ENCODE measurements at places on chromosomes 16 and 17.

GRCh38 chr17:53629188-53629587 lies 193.5 kb upstream of the KIF2B start:
- no peaks in the 10 kb centered on the region for H3K27me3 ChIP-seq
- no peaks in the 10 kb centered on the region for H3K4me1 ChIP-seq
- H3K27ac ChIP-seq: no peak overlapping the region
- DNase-seq: no peak
- no peaks in the 10 kb centered on the region for H3K36me3 ChIP-seq

DNA sequence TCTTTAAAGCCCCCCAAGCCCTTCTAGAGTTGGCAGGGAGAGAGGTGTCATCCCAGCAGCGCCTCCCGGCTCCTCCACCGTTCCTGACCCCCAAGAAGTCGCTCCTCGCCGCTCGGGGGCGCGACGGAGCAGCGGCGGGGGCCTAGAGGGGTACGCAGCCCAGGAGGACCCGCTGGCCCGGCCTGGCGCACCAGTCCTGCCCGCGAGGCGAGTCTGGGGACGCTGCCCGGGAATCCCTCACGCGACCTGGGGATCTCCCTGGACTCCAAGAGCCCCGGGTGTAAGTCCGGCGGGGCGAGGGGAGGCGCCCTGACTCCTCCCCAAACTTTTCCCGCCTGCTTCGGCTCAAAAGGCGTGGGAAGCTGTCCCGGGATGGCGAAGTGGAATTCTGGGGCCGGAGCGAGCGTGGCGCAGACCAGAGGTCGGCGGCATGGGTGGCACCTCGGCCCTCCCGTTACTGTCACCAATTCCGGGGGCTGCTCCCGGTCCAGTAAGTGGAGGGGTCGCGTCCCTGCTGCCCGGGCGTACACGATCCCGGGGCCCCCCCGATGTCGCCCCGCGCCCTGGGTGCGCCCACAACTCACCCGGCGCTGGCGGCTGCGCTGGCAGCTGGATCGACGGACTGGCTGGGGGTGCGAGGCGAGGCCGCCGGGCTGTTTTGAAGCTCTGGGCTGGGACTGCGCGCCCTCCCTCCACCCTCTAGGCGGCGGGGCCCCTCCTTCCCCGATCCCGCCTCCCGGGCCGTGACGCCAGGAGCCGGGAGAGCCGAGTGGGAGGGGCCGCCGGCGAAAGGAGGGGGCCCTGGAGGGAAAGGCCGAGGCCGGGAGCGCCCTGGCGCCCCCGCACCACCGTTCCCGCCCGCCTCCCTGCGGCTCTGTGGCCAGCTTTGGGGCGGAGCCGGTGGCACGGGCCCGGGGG lies at the start of gene EMP2:
Gene EMP2, minus strand, starts transcription at position 634 of the 918 bp plus-strand sequence. CDS start 32,981 bp downstream, outside the sequence.
- H3K27me3 ChIP-seq: peaks cover 89% of the 10 kb centered on the region
- H3K4me3 ChIP-seq: peak within 1 kb of the TSS; percentile 28
- no peaks in the 10 kb centered on the region for H3K4me1 ChIP-seq
- H3K27ac ChIP-seq: no peak within 1 kb of the TSS
- no peaks in the 10 kb centered on the region for H3K36me3 ChIP-seq

GRCh38 chr17:34249478-34249877 lies 5.6 kb upstream of the CCL2 start:
- no peak overlapping the region for H3K27ac ChIP-seq
- DNase-seq: no peak
- H3K4me3 ChIP-seq: no peak overlapping the region
- no peaks in the 10 kb centered on the region for H3K4me1 ChIP-seq
- no peaks in the 10 kb centered on the region for H3K36me3 ChIP-seq

GRCh38 chr16:89693931-89694783 lies 7.3 kb downstream of the SPATA2L start:
- H3K27me3 ChIP-seq: no peaks in the 10 kb centered on the region
- no peak for DNase-seq
- no peak overlapping the region for H3K4me3 ChIP-seq
- peak overlapping the region; percentile 35 for H3K27ac ChIP-seq
- peaks cover 26% of the 10 kb centered on the region for H3K4me1 ChIP-seq

GRCh38 chr16:53476867-53477266 lies 26.1 kb downstream of the AKTIP start:
- peak overlapping the region; percentile 84 for H3K27ac ChIP-seq
- H3K36me3 ChIP-seq: peaks cover 95% of the 10 kb centered on the region
- H3K4me1 ChIP-seq: peaks cover 29% of the 10 kb centered on the region
- no peaks in the 10 kb centered on the region for H3K27me3 ChIP-seq
- DNase-seq: no peak

GRCh38 chr16:12794486-12795387 lies 8.9 kb downstream of the CPPED1 start:
- no peak overlapping the region for H3K4me3 ChIP-seq
- no peaks in the 10 kb centered on the region for H3K36me3 ChIP-seq
- no peaks in the 10 kb centered on the region for H3K27me3 ChIP-seq

GRCh38 chr16:85453194-85453678 lies 159.9 kb upstream of the GSE1 start:
- H3K27ac ChIP-seq: peak overlapping the region; percentile 26
- DNase-seq: no peak
- peaks cover 17% of the 10 kb centered on the region for H3K4me1 ChIP-seq
- peaks cover 8% of the 10 kb centered on the region for H3K36me3 ChIP-seq
- no peak overlapping the region for H3K4me3 ChIP-seq

DNA sequence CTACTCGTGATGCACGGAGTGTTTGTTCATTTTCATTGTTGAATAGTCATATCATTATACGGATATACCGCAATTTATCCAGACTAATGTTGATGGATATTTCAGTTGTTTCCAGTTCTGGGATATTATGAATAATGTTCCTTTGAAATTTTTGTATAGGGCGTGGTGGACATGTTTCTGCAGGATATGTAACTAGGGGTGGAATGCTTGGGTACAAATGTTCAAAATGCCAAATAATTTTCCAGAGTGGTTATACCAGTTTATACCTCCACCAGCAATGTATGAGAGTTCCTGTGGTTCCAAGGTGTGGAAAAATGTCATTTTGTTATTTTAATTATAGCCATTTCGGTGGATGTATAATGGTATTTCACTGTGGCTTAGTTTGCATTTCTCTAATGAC lies 53.6 kb downstream of the NUP88 start:
- no peak overlapping the region for H3K4me3 ChIP-seq
- no peaks in the 10 kb centered on the region for H3K27me3 ChIP-seq
- H3K4me1 ChIP-seq: no peaks in the 10 kb centered on the region
- no peak overlapping the region for H3K27ac ChIP-seq

- no peak overlapping the region for H3K4me3 ChIP-seq
- H3K4me1 ChIP-seq: peaks cover 52% of the 10 kb centered on the region
- peaks cover 2% of the 10 kb centered on the region for H3K36me3 ChIP-seq
- peaks cover 5% of the 10 kb centered on the region for H3K27me3 ChIP-seq
- peak; percentile 69 for DNase-seq
- no peak overlapping the region for H3K27ac ChIP-seq
Measured at GRCh38 chr17:68462381-68463210, 5.3 kb upstream of the WIPI1 start.

- H3K27ac ChIP-seq: no peak overlapping the region
- peaks cover 3% of the 10 kb centered on the region for H3K36me3 ChIP-seq
- no peak for DNase-seq
- no peak overlapping the region for H3K4me3 ChIP-seq
Measured at GRCh38 chr16:2808181-2808580, 8.9 kb upstream of the PRSS21 start.

- H3K36me3 ChIP-seq: no peaks in the 10 kb centered on the region
- no peak overlapping the region for H3K4me3 ChIP-seq
- H3K4me1 ChIP-seq: no peaks in the 10 kb centered on the region
- H3K27me3 ChIP-seq: no peaks in the 10 kb centered on the region
Measured at GRCh38 chr16:35797811-35798210, 2338.4 kb downstream of the TP53TG3F start.

- peaks cover 22% of the 10 kb centered on the region for H3K27me3 ChIP-seq
- H3K4me3 ChIP-seq: no peak overlapping the region
- no peak for DNase-seq
- no peak overlapping the region for H3K27ac ChIP-seq
Measured at GRCh38 chr17:48528936-48529682, 1.7 kb downstream of the HOXB1 start.

DNA sequence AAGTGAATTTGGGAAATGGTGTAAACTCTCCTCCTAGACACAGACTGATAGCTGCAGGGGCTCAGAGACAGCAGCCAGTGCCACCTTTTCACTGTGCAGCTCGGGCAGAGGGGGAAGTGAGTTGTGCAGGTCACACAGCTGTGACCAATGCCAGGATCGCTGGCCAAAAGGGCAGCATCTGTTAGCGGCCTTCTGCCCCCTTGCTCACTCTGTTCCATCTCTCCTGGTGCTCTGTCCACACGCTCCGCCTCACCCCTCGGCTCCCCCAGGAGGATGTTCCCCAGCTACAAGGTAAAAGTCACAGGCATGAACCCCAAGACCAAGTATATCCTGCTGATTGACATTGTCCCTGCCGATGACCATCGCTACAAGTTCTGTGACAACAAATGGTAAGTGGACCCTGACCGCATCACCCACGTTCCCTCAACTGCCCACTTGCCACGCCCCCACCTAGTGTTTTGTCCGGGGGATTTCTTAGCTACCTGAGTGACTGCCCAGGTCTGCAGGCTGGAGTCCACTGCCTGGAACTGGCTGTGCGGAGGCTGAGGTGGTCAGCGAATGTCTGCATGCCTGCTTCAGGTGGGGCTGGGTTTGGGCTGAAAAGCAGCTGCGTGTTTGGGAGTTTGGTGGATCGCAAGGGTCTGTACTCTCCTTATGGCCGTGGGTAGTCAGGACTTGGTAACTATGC lies 13.5 kb downstream of the TBX4 start:
- no peak for DNase-seq
- no peak overlapping the region for H3K27ac ChIP-seq
- peaks cover 7% of the 10 kb centered on the region for H3K4me1 ChIP-seq

GRCh38 chr17:82257473-82257872 lies 16.0 kb downstream of the CSNK1D start:
- peak overlapping the region; percentile 51 for H3K4me3 ChIP-seq
- peak overlapping the region; percentile 98 for H3K27ac ChIP-seq
- H3K27me3 ChIP-seq: no peaks in the 10 kb centered on the region
- peaks cover 80% of the 10 kb centered on the region for H3K36me3 ChIP-seq
- peak; percentile 72 for DNase-seq

DNA sequence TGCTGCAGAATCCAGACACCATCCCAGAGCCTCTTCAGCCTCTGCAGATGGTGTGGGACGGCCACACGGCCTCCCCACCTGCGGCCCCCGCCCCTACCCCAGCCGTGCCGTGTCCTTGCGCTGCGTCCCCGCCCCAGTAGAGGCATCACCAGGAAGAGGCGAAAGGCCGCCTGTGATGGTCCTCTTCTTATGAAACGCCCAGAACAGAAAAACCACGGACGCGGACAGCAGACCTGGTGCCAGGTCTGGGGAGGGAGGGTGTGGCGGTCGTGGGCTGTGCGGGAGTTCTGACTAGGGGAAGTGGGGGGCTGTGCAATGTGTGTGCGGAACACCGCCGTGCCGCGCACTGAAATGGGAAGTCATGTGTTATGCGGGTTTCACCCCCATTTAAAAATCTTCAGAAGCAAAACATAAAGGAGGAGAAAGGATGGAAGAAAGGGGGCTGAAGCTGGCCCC lies 25.5 kb downstream of the ACSF3 start:
- no peaks in the 10 kb centered on the region for H3K27me3 ChIP-seq
- peak overlapping the region; percentile 81 for H3K27ac ChIP-seq
- H3K36me3 ChIP-seq: peaks cover 19% of the 10 kb centered on the region

DNA sequence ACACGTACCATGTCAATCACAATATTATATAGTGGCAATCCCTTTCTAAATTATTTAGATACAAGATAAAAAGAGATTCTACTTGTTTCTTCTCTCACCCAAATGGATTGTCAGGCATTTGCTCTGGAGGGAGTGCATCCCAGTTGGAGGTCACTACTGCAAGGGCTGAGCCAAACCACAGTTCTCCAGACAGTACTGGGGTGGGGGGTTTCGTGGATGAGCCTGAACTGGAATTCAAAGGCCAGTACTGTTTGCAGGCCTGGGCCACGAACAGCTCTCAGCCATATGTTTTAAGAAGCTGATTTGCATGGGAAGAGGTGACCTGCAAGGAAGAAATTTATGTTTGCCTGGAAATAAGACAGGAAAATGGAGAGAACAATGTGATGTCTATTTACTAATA lies 314.9 kb downstream of the PMP22 start:
- H3K4me1 ChIP-seq: no peaks in the 10 kb centered on the region
- DNase-seq: no peak
- no peak overlapping the region for H3K4me3 ChIP-seq
- H3K27me3 ChIP-seq: peaks cover 14% of the 10 kb centered on the region

DNA sequence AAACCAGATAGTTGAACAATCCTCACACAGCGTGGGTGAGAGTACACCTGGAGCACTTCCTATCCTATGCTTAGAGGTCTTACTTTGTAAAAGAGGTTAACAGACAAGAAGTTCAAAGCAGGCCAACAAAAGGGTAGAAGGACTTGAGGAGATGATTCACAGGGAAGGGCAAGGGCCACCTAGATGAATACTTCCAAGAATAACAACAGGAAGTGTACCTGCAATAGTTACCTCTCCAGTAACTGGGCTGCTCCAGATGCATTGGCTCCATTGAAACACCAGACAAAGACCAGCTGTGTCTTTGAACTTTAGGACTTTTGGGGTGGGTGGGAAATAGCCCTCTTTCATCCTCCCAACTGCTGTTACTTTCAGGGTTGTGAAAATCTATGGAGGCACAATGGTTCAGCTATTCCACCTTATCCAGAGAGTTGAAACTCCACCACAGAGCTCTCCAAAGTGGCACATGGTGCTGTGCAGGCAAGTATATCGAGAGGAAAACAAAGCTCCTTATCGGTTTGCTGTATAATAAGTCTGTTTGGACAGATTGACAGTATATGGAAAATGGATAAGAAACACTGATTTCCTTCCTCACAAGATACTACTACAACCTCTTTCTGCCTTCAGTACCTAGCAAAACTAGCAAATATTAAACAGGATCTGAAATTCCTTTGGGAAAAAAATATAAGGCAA lies 22.7 kb downstream of the RNF43 start:
- no peaks in the 10 kb centered on the region for H3K36me3 ChIP-seq
- H3K4me1 ChIP-seq: no peaks in the 10 kb centered on the region
- no peak overlapping the region for H3K27ac ChIP-seq
- H3K4me3 ChIP-seq: no peak overlapping the region

- H3K4me1 ChIP-seq: peaks cover 13% of the 10 kb centered on the region
- no peak overlapping the region for H3K27ac ChIP-seq
- no peak overlapping the region for H3K4me3 ChIP-seq
- peaks cover 10% of the 10 kb centered on the region for H3K27me3 ChIP-seq
- no peak for DNase-seq
Measured at GRCh38 chr16:86667035-86667434, 88.7 kb downstream of the FOXL1 start.

- H3K4me3 ChIP-seq: no peak overlapping the region
- DNase-seq: no peak
- H3K27ac ChIP-seq: peak overlapping the region; percentile 67
- H3K4me1 ChIP-seq: peaks cover 8% of the 10 kb centered on the region
Measured at GRCh38 chr17:78438271-78438691, 59.8 kb downstream of the PGS1 start.

GRCh38 chr16:2019921-2020831 lies 591 bp downstream of the NPW start:
- H3K4me3 ChIP-seq: no peak overlapping the region
- peak overlapping the region; percentile 49 for H3K27ac ChIP-seq
- peaks cover 48% of the 10 kb centered on the region for H3K27me3 ChIP-seq
- peaks cover 6% of the 10 kb centered on the region for H3K36me3 ChIP-seq
